ENCODE measurements at places on chromosomes 4 and X.

DNA sequence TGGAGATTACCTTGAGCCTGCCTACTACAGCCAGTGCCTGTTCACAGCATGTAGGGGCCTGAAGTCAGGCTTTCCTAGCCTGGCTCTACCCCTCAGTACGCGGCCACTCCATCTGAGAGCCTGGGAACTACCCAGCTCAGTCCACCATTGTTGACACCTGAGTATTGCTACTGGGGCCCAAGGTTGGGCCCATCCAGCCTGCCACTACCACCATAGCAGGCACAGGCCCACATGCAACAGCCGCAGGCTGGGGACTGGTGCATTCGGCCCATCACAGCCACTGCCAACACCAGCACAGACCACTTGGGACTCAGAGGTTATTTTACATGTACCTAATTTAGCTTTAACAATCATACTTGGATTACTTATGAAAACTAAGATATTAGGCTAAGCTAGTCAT is 314.0 kb downstream of the GALNTL6 start:
- no peak for DNase-seq

- DNase-seq, result no peak
Measured at GRCh38 chr4:138707746-138708677, 307.6 kb upstream of the NOCT start.

DNA sequence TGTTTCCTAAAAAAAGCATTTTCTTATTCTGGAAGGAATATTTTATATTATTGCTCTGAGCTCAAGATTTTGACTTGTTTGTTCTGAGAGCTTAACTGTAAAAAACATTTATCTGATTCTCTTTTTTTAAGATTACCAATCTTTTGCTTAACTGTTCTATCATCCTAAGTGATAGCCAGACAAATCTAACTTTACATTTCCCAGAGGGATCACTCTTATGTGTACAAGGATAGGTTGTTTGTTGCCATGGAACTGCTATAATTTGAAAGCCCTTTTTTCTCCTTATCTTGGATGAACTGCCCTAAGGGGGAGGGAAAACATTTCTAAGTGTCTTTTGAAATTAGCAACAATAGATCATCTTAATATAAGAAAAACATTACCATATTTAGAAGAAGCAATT is 494.7 kb downstream of the TRAM1L1 start:
- DNase-seq, result no peak

- DNase-seq, result peak; percentile 54
Measured at GRCh38 chr4:48780865-48781214, 761 bp upstream of the FRYL start.

DNA sequence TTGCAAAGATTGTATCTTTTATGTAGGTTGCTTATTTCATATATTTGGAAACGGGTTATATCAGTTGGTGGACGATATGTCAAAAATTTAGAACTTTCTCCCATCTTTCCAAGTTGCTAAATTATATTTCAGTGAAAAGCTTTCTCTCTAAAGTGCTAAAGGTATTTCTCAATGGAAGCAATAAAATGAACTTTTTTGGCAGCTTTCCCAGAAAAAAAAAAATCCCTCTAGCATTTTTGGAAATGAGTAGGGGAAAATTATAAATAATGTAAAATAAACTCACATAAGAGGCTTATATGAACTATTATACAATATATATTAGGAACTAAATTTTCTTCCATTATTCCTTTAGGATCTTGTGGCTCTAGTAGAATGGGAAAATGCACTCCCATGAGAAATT is 152.2 kb downstream of the GRID2 start:
- no peak for DNase-seq

GRCh38 chrX:44906041-44906440 is 33.1 kb downstream of the KDM6A start:
- DNase-seq, result no peak

- no peak for DNase-seq
Measured at GRCh38 chr4:185997296-185997695, 71.7 kb upstream of the TLR3 start.

All from NCI-H146 (cell line).